ENCODE measurements at places on chromosomes 7 and 10. TPM values are rescaled to one million over a fixed set of nuclear protein-coding genes. Genes with fewer than 3 reads are reported as not detected.
A peak's percentile ranks its signal among the peaks of the same experiment; 100 is the strongest.

DNA sequence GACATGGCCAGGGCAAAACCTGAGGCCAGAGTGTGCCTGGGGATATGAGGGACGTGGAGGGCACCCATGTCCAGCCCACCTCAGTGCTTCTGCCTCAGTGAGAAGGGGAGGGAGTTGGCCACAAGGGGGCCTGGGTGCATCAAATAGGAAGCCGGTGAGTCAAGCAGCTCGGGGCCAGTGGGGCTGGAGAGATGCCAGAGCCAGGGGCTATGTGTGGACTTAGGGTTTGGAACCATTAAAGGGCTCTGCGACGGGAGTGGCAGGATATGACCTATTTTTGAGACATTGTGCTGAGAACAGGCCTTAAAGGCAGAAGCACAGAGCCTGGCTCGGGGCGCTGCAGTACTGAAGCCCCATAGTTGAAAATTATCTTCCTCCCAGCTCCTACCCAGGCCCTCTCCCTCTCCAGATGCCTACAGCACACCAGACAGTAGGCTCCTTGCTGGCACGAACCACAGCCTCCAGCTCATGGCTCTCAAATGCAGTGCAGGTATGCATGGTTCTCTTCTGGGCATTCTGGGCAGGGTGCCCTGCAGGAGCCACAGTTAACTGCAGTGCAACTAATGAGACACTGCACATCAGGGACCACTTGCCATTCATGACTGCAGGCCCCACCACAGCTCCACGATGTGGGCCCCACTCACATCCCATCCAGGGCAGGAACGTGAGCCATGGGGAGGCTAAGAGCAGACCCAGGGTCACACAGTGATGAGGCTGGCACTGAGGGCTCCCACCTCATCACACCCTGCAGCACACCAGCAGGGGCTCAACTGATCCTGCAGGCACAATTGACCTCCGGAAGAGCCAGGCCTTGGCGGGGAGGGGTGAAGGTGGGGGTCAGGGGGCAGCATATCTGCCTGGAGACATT is 7.2 kb upstream of the PGAM2 start:
- peak; percentile 98 for DNase-seq

DNA sequence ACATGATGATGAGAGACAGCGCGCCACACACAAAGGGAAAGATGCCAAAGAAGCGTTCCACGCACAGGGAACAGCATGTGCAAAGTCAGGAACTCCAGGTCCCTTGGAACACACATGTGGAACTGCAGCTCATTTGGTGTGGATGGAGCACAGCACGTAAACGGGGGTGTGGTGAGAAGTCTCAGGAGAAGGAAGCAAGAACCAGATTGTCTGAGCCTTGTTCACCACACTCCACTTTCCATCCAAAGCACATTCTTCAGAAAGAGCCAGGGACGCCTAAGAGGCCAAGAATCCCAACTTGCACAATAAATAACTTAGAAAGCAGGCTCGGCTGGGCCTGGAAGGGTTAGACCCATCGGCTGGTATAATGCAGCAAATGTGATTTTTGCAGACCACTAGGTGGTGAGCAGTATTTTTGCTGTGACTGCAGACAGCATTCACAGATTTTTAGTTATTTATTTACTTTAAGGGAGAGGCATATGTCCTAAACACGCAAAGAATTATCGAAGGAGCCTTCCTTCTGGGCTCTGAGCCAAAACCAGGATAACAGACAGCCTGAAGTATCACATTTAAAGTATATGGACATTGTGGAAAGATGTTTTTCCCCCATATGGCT is 27.9 kb upstream of the ASCC1 start:
- peak; percentile 90 for DNase-seq

- no peak for DNase-seq
These were observed 686.1 kb upstream of the IGFBP3 start for GRCh38 chr7:46607176-46607575.

Gene ZC3HAV1L
- 15.8 TPM for total RNA-seq

GRCh38 chr10:47330804-47331203 is 8.6 kb downstream of the GDF2 start:
- no peak for DNase-seq

DNA sequence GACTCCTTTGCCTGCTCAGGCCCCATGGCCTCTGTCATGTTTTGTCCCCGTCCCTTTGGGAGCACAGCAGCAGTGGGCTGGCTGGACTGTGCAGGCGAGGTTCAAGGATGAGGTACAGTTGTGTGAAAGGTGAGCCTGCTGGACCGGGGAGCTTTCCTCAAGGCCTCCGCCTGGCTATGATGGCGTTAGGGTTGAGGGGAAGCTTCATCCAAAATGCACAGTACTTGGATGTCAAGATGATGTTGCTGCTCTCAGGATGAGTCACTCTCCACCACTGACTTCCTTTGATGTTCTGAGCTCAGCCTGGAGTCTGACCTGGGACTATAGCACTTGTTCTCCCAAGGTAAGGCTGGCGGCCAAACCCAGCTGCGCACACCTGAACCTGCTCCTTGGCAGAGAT is 152.7 kb upstream of the SHH start:
- DNase-seq: peak; percentile 63

- peak; percentile 86 for DNase-seq
These were observed 231.8 kb downstream of the KCNMA1 start for GRCh38 chr10:77405771-77406241.

DNA sequence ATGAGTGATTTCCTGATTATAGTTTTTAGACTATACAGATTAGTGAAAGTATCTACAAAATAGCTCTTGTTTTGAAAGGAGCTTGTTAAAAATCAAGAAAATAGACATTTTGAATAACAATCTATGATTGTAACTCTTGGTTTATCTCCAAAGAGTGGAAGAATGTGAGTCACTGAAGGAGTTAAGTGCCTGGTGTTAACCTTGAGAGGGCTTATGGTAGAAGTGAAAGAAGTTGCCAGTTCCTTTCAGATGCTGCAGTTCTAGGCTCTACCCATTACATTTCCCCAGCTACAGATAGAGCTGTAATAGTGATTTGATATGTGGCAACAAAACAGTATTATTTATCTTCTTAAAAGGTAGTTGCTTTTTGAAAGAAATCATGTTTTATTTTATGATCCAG is 12.7 kb downstream of the NRBF2 start:
- DNase-seq: no peak

DNA sequence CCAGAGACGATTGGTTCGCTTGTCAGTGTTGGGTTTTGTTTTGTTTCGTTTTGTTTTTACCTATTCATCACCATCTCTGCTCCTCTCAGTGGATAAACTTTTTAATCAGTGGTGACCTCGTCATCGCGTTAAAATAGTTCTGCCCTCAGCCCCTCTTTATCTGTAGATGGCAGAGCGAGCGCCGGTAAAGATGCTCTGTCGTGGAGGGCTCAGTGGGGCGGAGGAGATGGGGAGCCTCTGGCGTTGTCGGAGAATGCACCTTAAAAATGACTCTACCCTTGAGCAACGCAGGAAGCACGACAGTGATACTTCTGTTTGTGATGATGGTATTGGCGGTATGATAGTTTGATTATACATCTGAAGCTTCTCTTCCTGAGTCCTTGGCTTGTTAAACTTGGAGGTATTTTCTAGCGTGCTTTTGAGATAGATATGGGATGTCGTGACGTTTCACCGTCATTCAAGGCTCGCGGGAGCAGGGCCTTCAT is 554 bp downstream of the CSGALNACT2 start:
- peak; percentile 43 for DNase-seq

Gene PRF1
- total RNA-seq: not detected

- DNase-seq: no peak
These were observed 15.8 kb upstream of the BPGM start for GRCh38 chr7:134630893-134631292.

Gene DNAJB12
- total RNA-seq: 24.9 TPM

All from RPMI7951 (cell line).